Natural killer cell treated with Interleukin-12 subunit alpha and Interleukin-12 subunit beta and Interleukin-15 and Interleukin-18, amount 100 ng/mL, for 72 hours (primary cell): ENCODE measurements at places on chromosomes 2 and 18. TPM values are rescaled to one million over a fixed set of nuclear protein-coding genes. Genes with fewer than 3 reads are reported as not detected.

DNA sequence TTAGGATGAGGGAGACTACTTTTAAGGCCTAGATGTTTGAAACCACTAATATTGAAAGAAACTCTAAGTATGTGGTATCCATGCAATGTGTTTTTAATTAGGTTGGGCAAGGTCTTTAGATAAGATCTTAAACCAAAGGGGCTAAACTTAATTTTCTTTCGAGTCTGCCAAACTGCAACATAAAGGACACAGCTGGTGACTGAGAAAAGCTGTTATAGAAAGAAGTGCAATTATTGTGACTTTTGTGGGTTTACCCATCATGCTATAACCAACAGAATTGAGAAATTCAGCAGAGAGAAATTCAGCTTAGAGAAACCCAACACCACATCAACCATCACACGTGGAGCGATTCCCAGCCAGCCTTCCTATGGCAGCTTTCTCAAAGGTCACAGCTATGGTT is 119.5 kb upstream of the LMAN1 start:
- DNase-seq = no peak

GRCh38 chr18:58505181-58505580 is 123.7 kb downstream of the ALPK2 start:
- no peak for DNase-seq

- DNase-seq = no peak
Measured at GRCh38 chr2:54957321-54957999, 92.8 kb downstream of the RTN4 start.

- no peak for DNase-seq
Measured at GRCh38 chr2:136000502-136000901, 15.1 kb upstream of the DARS1 start.

DNA sequence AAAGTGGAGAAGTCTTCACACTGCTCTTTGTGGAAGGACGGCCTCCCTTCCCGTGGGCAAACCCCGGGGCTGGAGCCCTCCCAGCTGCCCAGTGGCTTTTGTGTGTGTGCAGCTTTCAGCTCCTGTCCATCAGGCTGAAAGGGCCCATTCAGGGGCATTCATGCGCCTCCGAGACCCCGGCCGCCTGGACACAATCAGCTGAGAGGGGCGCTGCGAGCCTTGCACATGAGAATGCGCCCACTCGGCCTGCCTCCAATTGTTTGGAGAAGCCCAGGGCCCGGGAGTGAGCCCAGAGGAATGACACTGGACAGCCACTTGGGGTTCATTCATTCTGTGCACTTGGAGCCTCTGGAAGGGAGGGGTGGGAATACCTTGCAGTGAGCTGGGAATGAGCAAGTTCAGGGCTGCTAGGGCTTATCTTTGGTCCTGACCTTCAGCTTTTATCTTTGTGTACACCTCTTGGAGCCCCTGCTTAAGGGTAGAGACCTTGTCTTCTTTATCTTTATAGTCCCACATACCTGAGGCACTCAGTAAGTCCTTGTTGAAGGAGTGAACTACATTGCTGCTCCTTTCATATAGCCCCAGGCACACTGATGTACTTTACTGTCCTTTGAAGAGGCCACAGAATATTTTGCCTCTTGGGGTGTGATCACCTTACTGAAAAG is 56.5 kb downstream of the TCF7L1 start:
- no peak for DNase-seq

GRCh38 chr18:79241755-79242154 is 154.0 kb upstream of the NFATC1 start:
- no peak for DNase-seq

GRCh38 chr2:5227062-5227699 is 465.0 kb upstream of the SOX11 start:
- no peak for DNase-seq

DNA sequence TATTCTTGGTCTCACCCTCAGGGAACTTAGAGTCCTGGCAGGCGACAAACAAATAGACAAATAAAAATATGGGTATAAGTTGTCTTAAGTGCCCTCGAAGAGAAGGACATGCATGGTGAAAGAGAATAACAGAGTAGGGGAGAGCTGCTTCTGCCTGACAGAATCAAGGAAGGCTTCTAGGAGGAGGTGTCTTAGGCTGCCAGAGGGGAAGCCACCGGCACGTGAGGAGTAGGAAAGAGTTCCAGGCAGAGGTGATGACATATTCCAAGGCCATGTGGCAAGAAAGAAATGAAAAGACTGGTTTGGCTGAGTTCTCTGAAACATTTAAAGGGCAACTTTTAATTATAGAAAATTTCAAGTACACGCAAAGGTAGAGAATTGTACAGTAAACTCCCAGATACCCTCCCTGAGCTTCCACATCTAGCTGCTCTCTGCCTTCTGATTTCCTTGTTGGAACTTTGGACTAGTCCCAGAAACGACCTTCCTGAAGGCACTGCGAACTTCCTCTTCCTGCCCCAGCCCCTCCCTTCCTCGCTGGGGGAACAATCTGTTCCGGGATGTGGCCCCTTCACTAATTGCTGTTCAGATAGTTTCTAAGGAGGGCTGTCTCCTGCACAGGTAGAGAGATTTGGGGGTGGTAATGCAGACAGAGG is 91.7 kb downstream of the DYSF start:
- peak; percentile 60 for DNase-seq

DNA sequence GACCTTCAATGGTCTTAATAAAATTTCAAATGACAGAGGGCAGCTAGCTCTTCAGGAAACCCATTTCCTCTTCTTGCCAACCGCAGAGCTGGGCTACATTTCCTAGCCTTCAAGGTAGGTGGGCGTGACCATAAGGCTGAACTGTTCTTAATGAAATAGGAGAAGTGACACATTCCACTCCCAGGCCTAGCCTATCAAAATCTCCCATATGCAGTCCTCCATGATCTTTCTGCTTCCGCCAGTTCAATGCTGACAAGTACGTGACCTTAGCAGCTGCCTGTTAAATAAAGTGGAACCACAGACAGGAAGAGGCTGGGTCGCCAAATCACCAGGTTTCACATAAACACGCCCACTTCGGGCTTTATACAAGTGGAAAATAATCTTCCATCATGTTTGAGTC is 13.2 kb downstream of the SERPINE2 start:
- no peak for DNase-seq

- DNase-seq = no peak
Measured at GRCh38 chr18:10919851-10920250, 229.5 kb downstream of the PIEZO2 start.

- no peak for DNase-seq
Measured at GRCh38 chr2:211128287-211128686, 571.9 kb downstream of the CPS1 start.

- DNase-seq = peak; percentile 74
Measured at GRCh38 chr2:12176623-12177454, 430.4 kb downstream of the LPIN1 start.

- no peak for DNase-seq
Measured at GRCh38 chr18:43914018-43914417, 636.7 kb upstream of the SYT4 start.

GRCh38 chr2:95275151-95275515 is 884 bp downstream of the PROM2 start:
- DNase-seq = peak; percentile 45

DNA sequence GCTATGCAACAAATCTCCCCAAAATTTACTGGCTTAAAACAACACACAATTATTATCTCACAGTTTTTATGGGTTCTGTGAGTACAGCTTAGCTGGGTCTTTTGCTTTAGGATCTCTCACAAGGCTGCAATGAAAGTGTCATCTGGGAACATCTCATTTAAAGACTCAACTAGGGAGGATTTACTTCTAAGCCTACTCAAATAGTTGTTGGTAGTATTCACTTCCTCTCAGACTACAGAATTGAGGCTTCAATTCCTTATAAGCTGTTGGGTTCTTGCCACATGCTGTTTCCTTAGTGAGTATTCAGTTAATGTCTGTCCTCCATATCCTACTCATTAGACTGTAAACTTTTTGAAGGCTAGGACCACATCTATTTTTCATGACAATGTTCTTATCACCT is 72.3 kb downstream of the MDH1 start:
- DNase-seq = no peak

DNA sequence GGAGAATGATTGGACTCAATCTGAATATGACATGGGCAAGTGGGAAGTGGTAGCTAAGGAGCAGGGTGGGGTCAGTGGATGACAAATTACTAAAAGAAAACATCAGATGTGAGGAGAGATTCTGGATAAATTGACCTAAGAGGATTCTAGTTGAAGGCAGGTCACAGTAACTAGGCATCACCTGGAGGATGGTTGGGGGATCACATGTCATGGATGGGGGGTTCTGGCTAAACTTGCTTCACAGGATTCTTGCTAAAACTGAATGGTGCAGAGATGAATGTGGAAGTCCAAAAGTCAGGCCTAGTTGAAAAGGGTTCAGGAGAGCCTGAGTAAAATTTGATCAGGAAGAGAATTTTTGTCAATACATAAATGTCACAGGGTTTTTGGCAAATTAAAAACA is 18.3 kb downstream of the CLHC1 start:
- no peak for DNase-seq

DNA sequence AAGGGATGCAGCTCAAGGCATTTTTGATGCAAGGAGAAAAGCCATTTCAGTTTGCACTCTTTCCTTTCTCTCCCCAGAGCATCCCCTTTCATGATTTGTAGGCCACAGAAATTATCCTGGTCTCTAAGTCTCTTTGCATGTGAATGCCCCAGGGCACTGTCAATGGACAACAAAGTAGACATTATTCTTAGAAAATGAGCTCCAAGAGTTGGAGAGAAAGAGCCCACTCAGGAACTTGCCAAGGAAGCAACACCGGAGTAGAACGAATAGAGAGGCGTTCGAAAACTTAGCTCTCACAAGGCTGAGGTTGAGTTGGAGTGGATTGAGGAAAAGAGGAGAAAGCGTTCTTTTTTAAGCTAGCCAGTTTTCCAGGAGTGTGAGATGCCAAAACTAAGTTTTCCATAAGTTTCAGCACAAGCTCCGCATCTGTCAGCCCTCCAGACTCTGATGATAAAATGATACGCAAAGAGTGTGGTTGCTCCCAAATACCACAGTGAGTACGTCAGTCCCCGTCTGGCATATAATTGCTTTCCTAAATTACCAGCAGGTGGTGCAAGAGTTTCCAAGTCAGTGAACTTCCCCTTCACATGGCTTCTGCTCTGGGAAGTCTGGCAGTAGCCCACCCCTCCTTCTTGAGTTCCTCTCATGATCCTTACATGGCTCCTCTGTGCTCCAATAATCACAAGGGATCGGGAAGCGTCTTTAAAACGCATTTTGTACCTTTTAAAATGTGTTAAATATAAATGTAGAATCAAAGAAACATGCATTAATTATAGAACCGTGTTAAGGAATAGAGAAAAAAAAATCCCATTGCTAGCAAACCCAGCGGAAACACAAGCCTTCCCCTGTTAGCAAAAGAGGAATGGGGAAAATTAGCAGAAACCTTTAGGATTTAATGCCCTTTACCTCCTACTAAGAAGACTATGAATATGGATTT is 1060.6 kb upstream of the FANCL start:
- no peak for DNase-seq

DNA sequence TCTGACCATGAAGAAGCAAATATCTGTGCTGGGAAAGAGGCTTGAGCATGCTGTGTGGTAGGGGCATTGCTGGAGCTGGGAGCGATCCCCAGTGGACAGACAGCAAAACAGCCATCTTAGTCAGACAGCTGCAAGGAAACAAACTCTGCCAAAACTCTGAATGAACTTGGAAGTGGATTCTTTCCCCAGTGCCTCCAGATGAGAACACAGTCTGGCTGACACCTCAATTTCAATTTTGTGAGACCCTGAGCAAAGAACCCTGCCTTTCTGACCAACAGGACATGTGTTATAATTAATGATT is 23.2 kb upstream of the FAP start:
- DNase-seq = no peak

DNA sequence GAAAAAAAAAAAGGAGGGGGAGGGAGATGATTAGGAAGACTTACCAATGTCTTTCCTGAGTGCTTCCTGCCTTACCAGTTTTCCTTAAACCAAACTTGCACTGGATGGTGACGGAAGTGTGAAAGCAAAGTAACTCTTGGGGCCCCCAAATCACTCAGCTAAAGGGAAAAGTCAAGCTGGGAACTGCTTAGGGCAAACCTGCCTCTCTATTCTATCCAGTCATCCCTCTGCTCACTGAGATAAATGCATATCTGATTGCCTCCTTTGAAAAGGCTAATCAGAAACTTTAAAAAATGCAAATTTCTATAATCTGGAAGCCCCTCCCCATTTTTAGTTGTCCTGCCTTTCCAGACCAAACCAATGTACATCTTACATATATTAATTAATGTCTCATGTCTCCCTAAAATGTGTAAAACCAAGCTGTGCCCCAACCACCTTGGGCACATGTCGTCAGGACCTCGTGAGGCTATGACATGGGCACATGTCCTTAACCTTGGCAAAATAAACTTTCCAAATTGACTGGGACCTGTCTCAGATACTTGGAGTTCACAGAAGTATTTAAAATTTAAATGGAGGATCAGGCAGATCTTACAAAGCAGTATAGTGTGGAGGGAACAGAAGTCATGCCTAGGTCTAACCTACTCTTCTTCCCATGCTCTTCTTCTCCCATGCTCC is 7.2 kb upstream of the CYBRD1 start:
- no peak for DNase-seq

DNA sequence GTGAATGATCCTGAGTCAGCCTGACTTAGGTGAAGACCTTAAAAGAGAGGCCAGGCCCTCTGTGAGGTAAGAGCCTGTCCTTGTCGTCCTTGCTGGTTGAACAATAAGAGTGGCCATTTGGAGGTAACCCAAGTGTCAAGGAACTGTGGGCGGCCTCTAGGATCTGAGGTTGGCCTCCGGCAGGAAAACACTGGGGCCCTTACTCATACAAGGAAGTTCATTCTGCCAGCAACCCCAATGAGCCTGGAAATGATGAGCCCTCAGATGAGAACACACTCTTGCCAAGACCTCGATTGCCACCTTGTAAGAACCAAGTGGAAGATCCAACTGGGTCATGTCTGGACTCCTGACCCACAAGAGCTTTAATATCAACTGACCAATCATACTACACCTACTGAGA is 95.5 kb upstream of the LRATD1 start:
- DNase-seq = no peak

GRCh38 chr2:68970566-68971265 is 3.7 kb upstream of the GKN1 start:
- DNase-seq = no peak

The PSMA8 gene
- total RNA-seq = 0.31 TPM

The RNF125 gene
- total RNA-seq = 12.0 TPM

The HOXD13 gene
- total RNA-seq = not detected

The BARD1 gene
- 52.1 TPM for total RNA-seq

The CTNNA2 gene
- not detected for total RNA-seq

The TSHZ1 gene
- total RNA-seq = 19.8 TPM

The POTEC gene
- not detected for total RNA-seq

The RND3 gene
- not detected for total RNA-seq

The RRM2 gene
- total RNA-seq = 624 TPM

The PLEK gene
- 209 TPM for total RNA-seq

The CACNB4 gene
- 0.64 TPM for total RNA-seq

The MARCHF4 gene
- total RNA-seq = not detected

The RIF1 gene
- 83.7 TPM for total RNA-seq

The CCDC142 gene
- total RNA-seq = 31.8 TPM

The CYP26B1 gene
- not detected for total RNA-seq

The DSC3 gene
- not detected for total RNA-seq

The KLHL14 gene
- not detected for total RNA-seq
